ENCODE measurements at places on chromosomes 4 and X.
A peak's percentile ranks its signal among the peaks of the same experiment; 100 is the strongest.

DNA sequence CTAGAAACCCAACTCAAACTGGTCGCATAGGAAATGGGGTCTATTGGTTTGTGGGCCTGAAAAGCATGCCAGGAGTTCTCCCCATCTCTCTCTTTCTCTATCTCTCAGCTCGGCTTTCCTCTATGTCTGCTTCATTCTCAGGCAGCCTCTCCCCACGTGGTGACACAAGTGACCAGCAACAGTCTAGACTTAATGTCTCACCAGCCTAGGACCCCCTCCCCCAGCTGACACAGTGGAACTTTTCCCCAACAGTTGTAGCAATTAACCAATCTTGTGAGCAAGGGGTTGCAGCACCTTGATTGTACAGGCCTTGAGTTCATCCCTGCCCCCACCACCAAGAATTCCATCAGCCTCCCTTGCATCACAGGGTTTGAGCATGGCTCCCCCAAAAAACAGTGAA, 159.8 kb upstream of the KIT start:
- no peak for DNase-seq

- no peak for DNase-seq
Observed at GRCh38 chr4:118732591-118733330, 47.6 kb downstream of the METTL14 start.

DNA sequence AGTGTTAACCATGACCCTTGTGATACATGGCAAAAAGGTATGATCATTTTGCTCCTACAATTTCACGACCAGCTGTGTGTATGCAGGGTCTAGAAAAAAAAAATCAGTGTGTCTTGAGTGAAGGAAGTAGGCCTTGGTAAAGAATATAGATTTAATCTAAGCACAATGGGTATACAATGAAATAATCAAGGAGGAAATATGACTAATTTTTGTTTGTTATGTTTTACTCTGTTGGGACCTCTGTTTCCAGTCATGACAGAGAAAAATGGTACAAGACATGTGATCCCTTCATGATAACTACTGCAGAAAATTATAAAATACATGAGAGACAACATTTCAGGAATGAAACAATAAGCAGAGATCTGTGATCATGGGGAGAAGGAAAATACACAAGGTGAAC, 835.5 kb downstream of the PDHA2 start:
- no peak for DNase-seq

DNA sequence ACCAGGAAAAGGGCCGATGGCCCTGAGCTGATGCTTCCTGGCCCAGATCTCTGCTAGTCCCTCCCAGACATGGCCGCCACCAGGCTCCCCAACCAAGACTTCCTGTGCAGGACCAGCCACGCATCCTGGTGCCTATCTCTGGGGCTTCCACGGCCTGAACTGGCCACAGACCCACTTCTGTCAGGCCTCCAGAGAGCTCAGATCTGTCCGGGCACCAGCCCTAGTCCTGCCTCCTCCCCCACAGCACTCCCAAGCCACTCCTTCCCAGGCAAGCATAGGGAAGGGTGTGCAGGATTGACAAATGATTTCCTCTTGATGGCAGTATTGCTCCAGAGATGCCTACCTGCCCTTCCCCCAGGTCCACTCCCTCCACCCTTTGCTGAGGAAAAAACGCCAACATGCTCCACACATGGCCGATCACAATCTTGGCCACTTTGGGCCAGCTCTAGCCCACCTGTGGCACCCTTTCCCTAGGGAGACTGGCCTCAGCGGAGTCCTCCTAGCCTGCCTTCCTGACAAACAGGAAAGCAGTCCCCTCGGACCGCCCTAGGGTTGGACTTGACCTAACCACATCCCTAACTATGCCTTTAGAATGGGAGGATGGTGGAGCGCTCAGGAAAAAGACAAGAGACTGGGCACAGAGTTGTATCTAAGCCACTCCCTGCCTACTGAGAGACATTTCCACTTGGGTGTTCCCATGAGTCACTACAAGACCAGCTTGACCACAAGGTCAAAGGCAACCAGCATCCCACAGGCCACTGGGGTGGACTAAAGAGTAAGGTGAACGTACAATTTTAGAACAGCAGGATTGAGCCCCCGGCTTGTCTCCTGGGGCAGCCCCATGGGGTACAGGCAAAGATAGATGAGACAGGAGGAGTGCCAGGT, 277.5 kb upstream of the AGTR2 start:
- DNase-seq = peak; percentile 83

- DNase-seq = no peak
Observed at GRCh38 chr4:15776871-15777648, 1.1 kb upstream of the CD38 start.

GRCh38 chr4:9849538-9849920, 68.1 kb downstream of the DRD5 start:
- no peak for DNase-seq

DNA sequence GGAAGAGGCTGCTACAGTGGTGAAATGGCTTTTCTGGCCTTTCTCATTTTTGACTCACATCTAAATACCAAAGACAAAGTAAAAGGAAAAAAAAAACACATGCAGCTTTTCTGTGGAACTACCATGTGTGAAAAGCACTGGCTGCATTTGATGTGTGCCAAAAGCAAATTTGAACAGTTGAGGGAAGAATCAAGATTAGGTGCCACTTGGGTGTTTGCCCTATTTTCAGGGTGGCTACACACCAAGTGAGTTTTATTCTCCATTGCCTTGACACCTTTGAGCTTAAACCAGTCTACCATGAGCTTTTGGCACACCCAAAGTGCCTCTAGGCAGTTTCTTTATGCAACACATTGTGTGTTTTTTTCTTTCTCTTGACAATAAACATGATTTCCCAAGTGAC, 423.9 kb downstream of the FAM133A start:
- no peak for DNase-seq

GRCh38 chr4:79547851-79548250, 139.8 kb upstream of the GK2 start:
- DNase-seq = no peak

GRCh38 chr4:168475745-168476144, 4.5 kb downstream of the DDX60L start:
- DNase-seq = peak; percentile 26

DNA sequence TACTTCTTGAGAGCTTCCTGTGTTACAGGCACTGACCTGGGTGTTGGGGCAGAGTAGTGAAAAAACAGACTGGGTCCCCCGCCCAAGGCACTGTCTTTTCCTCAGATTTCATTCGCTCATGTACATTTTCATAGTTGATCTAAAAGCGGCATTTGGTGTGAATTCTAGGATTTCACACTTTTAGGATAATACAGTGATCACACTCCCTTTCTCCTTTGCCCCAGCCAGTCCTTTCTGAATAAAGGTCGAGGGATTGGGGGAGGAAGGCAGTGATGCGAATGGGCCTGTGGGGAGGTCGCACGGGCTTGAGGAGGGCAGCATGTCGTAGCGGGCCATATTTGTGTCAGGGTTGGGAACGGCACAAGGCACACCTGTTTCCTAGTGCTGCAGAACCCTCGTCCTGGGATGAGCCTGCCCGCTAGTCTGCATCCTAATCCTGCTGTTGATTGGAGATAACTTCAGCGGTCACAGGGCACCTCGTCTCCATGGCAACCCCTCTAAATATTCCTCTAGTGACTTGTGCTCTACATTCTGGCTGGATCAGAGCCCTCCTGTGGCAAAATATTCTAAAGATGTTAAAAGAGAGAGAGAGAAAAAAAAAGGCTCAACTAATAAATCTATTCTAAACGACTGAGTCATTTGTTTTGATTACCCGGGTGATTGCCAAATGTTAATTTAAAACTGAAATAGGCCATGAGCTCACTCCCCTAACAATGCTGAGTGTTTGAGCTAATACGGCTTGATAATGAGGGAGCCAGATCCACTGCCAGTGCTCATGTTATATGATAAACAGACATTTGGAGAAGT, 21.8 kb downstream of the FHL1 start:
- DNase-seq = peak; percentile 59

DNA sequence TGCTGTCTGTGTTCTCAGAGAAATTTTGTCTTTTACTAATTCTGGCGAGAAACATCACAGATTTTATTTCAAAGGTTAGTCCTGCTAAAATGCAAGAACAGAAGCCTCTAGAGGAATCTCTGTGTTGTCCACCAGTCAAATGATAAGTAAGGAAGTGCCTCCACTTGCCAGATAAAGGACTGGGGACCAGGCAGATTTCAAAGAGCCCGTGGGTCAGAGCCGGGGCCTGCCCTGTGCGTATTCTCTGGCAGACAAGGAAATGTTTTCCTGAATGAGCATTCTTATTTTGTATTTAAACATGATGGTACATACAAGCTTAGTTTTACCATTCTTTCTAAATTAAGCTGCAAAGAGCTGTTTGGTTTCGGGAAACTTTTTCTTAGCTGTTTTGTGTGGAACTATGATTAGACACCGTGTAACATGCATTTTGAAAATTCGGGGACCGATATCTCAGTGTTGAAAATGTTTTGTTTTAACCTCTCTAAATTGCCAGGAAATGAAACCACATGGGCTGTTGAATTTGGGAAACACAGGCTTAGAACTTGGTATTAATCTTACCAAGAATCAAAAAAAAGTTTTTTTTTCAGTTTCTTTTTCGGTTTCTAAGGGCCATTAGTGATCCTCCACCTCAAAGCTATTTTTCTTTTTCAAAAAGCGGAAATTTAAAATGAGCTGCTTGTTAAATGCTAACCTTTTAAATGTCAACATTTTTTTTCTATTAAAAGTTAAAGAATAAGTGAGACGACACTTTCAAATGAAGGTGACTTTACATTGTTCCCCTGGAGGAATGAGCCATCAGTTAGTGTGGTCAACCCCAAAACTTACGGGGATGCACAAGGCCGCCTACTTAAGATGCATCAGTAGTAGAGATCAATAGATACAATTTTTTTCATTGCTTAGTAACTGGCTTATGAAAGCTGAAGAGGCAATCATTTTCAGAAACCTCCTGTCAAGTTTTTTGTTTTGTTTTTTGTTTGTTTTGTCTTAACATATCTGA, 89.6 kb upstream of the MTM1 start:
- DNase-seq = no peak

DNA sequence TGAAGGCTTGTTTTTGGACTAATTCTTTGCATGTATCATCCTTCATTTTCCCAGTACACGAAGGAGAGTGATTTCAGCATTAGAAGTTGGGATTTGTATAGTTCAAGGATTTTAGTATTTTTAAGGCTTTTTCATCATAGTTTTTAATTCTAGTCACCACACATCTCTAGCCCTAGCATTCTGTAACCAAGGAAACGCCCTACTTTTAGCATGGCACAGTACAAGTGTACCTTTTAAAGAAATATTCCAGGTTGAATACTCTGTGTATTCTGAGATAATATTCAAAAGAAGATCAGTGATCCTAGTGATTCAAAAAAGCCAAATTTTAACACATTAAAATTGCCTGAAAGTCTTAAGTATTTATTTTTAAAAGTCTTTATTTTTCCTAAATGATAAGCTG, 150.5 kb downstream of the RAP1GDS1 start:
- no peak for DNase-seq

DNA sequence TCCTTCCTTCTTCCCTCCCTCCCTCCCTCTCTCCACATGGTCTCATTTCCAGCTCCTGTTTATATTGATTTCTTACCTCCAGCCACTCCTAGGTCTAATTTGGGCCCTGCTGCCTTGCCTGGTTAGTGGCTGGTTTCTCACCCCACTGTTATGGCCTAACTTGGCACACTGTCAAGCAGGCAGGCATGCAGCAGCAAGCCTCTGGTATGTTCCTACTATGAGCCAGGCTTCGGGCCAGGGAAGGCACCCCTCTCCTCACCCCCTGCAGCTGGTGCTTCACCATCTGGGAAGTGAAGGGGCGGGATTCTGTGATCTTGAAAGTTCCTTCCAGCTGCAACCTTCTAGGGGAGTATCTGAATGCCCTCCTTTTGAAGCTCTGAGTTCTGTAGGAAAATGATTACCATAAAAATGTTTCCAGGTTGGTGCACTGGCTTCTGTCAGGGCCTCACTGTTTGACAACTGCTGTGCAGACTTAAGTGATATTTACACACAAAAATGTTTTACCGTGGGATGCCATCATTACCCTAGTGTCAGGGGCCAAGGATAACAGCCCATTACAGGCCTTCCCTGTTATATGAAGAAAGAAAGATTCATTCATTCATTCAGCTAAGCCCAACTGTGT, 10.1 kb upstream of the VMA21 start:
- DNase-seq = no peak

GRCh38 chr4:16238327-16238726, 12.1 kb upstream of the TAPT1 start:
- no peak for DNase-seq

DNA sequence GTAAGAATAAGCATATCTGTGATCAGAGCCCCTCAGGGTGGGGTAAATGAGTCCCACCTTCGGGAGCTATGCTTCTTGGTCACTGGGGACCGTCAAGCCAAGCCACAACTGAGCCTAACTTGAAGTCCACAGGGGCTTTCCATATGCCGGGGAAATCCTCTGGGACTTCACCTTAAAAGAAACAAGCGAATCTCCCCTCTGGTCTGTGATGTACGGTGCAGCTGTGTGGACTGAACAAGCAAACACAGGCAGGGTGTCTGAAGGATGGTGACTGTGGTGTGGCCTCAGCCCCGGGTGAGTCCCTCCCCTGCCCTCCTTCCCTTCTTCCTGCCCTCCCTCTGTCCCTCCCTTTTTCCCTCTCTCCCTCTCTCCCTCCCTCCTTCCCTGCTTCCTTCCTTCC, 29.7 kb upstream of the PPP2R2C start:
- DNase-seq = no peak

- peak; percentile 78 for DNase-seq
Observed at GRCh38 chr4:163484906-163485305, 9.6 kb upstream of the TMA16 start.

GRCh38 chrX:144006811-144007210, 122.9 kb downstream of the UBE2NL start:
- DNase-seq = no peak

GRCh38 chr4:70705183-70706043, 16.4 kb upstream of the RUFY3 start:
- peak; percentile 73 for DNase-seq

GRCh38 chr4:166460769-166461550, 587.9 kb downstream of the TLL1 start:
- no peak for DNase-seq

Measured in BE2C (cell line).